ENCODE measurements at places on chromosomes 16 and 17.

DNA sequence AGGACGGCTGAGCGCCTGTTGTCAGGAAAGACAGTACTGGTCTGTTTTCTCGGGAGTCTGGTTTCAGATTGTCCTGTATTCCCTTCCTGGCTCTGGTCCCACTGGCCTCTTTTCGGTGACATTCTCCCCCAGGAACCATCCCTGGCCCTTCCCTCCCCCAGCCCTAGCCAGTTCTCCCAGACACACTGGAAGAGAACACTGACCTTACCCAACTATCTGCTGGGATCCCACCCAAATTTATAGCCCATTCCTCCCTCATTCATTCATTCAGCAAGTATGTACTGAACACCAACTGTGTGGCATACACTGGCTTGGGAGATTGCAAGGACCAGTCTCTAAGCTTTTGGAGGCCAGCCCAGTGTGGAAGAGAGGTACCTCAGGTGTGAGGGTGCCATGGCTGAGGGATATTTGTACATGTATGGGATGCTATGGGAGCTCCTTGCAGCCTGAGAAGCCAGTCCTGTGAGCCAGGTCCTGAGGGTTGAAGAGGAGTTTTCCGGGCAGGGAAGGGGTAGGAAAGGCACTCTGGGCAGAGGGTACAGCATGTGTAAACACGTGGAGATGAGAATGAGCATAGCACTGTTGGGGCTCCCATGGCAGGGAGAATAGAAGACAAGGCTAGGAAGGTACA lies 5.2 kb downstream of the RND2 start:
- no peak for DNase-seq

GRCh38 chr17:39706921-39707337 lies 7.1 kb downstream of the ERBB2 start:
- no peak for DNase-seq

- DNase-seq, result peak; percentile 61
Observed at GRCh38 chr17:68399638-68400403, 57.5 kb downstream of the WIPI1 start.

DNA sequence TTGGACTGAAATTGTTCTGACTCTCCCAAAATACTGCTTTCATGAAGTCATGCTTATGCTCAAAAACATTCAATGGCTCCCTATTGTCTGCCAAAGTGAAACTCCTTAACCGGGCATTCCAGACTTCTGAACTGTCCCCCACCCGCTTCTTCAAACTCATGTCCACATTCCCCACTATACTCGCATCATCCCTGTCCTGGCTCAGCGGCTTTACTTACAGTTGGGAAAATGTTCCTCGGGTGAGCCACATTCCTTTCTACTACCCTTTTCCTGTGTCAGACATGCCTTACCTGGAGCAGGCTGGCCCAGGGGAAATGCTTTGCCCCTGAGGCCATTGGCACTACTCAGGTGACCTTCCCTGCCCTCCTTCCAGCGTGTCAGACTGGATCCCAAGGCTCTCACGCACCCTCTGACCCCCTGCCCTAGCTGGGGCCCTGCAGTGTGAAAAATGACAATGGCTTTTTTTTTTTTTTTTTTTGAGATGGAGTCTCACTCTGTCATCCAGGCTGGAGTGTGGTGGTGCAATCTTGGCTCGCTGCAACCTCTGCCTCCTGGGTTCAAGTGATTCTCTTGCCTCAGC lies 5.3 kb downstream of the CYGB start:
- DNase-seq, result no peak

- DNase-seq, result no peak
Observed at GRCh38 chr16:55660828-55661227, 5.0 kb downstream of the SLC6A2 start.

- DNase-seq, result no peak
Observed at GRCh38 chr17:43983515-43984411, 20.7 kb upstream of the NAGS start.

DNA sequence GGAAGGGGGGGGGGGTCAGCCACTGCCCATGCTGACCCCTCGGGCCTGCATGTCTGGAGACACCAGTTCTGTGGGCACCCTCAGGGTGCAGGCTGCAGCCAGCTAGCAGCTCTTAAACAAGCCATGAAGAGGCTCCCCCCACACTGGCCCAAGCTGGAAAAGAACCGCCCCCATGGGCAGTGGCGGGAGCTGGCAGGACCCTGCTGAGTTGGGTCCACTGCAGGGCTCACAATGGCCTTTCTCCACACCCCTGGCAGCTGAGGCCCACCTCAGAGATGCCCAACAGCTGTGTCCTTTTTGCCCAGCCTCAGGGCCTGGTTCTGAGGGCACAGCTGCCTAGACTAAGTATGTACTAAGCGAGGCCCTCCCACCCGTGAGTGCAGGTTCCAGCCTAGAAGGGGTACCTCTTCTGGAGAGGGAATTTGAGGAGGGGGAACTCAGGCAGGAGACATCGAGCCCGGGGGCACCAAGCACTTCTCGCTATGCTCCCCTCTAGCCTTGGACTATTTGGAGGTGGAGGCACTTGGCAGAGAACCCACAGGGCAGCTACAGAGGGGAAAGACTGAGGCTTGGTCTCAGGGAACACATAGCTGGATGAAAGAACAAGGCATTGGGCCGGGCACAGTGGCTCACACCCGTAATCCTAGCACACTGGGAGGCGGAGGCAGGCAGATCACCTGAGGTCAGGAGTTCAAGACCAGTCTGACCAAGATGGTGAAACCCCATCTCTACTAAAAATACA lies 3.2 kb downstream of the THRA start:
- DNase-seq, result no peak

GRCh38 chr16:68526143-68526781 lies 12.8 kb upstream of the ZFP90 start:
- no peak for DNase-seq

DNA sequence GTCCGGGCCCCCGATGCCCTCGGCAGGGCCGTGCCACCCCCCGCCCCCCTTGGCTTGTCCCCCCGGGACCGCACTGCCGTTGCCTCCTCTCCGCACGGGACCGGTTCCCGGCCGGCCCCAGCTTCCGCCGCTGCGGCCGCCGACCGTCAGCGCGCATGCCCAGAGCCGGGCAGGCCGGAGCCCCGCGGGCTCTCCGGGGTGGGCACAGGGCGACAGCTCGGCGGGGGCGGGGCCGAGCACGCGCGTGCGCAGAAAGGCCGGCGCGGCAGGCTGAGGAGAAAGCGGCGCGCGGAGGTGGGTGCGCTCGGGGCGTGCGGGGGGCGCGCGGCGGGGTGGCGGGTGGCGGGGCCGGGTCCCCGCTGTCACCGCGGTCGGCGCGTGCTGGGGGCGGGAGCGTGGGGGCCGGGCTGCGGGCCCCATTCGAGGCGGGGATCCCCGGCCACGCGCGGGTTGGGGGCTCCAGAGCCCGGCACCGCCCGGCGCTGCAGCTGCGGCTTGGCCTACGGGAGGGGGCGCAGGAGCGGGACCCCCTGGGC lies at the start of gene TBC1D24:
Gene TBC1D24 (plus strand): TSS at position 251 of the 536 bp plus-strand sequence. CDS start 21,022 bp downstream, outside the sequence.
- DNase-seq, result peak; percentile 83

DNA sequence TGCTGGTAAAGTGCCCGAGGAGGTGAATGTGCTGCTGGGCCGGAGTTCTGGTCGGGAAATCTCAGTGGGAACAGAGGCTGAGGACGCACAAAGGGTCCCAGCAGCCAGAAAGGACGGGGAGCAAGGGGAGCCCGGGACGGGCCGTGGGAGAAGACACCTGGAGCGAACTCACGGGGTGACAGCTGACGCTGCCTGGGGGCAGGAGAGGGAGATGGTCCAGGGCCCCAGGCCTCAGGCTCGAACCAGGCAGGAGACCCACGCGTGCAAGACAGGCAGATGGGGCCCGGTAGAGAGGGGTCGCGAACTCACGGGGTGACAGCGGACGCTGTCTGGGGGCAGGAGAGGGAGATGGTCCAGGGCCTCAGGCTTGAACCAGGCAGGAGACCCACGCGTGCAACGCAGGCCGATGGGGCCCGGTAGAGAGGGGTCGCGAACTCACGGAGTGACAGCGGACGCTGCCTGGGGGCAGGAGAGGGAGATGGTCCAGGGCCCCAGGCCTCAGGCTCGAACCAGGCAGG lies 72.9 kb downstream of the METRNL start:
- DNase-seq, result no peak

DNA sequence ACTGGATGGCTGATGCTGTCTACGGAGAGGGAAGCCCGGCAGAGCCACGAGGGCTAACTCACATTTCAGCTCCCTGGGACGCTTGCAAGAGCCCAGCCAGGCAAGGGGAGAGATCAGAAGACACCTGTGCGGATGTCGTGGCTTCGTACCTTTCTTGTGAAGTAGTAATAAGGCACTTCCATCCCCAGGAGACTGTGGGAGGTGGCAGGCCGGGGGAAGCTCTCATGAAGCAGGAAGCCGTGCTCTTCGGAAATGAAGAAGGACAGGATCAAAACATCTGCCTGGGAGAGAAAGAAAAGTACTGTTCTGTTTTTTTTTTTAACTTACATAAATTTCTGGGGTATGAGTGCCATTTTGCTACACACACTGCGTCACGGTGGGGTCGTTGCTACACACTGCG lies 28.4 kb downstream of the TMEM204 start:
- DNase-seq, result no peak

DNA sequence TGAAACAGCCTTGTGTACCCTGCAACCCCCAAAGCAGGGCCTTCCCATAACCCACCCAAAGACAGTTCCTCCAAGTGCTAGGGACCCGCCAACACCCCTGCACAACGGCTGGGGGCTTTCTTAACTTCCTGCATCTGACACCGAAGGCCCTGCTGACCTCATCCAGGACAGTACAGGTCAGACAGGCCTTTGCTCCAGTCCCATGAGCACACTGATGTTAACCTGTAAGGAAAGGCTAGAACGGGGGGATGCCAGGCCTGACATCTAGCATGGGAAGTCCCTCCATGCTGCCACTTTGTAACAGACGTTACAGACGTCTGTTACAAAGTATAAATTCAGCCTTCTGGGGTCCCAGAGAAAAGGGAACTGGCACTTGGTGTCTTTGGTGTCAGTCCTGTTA lies 369.1 kb downstream of the CPPED1 start:
- DNase-seq, result no peak

DNA sequence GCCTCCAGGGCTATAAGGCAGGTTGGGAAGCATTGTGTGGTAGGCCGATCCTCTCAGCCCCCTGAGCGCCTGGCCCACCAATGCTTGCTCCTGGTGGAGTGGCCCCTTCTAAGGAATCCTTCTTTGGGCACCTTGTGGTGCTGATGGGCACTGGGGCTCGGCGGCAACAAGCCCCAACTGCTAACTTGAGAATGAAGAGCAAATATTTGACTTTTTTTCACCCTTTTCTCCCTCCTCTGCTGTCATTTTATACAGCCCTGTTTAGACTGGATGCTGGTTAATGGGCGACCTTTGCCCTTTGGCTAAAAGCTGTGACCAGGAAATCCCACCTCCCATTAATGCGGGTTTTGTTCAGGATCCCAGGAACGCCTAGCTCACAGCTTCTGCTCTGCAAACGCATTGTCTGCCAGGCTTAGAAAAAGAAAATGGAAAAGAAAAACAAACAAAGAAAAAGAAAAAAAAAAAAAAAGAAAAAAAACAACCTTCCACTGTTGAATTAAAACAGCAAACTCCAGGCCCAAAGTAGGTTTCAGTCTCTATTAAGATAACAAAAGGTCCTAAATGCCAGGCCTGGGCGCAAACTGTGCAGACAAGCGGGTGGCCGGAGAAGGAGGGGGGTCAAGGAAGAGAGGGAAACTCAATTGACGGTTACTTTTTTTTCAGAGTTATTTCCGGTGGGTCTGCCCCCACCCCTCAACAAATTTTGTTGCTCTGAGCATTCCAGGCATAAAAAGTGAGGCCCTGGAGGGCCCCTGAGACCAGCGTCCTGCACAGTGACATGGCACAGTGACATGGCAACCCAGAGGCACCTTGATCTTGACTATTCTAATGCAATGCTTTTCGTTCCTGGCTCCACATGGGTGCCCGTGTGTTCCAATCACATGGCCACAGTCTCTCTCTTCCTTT lies 301.4 kb downstream of the MAF start:
- no peak for DNase-seq

GRCh38 chr17:50604513-50604912 lies 30.2 kb upstream of the ABCC3 start:
- peak; percentile 94 for DNase-seq

DNA sequence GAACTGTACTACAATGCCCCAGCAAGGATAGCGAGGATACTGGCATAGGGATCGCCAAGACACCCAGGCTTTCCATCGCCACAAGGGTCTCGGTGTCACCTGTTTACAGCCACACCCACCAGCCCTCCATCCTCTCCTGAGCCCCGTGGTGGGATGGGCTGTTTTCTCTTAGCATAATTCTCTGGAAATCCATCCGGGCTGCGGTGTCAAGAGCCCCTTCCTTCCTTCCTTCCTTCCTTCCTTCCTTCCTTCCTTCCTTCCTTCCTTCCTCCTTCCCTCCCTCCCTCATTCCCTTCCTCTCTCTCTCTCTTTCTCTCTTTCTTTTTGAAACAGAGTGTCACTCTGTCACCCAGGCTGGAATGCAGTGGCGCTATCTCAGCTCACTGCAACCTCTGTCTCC lies 36.0 kb upstream of the BAHCC1 start:
- DNase-seq, result no peak

DNA sequence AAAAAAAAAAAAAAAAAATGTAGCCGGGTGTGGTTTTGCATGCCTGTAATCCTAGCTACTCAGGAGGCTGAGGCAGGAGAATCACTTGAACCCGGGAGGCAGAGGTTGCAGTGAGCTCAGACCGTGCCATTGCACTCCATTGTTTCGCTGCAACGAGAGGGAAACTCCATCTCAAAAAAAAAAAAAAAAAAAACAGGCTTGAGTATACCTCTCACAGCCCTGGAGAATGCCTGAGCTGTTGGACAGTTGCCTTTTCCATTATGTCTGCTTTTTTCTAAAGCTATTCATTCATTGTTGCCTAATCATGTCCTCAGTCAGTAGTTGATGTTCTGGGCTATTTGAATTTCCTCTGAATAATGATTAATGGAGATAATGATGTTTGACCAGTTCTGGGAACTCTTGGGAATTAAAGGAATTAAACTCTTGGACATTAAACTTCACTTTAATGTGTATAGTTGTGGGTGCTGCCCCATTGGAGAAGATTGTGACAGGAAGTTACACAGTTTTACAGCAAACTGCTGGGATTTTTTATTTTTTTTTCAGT lies 11.8 kb downstream of the HMOX2 start:
- DNase-seq, result peak; percentile 87

DNA sequence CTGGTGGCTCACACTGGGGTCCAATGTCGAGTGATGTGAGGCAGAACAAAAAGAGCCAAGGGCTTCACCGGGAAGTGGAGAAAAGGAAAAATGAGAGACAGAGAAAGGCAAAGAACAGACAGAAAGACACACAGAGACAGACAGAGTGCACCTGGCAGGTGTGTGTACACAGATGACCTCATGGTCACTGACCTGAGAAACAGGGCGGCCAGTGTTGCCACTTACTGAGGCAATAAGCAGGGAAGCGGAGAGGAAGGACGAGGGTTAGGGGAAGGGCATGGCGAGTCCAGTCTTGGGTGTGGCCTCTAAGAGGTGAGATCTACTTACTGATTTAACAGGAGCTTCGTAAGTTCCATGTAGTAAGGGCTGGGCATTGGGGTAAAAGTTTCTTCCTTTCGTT lies 7.5 kb downstream of the GINS2 start:
- DNase-seq, result no peak

All from fibroblast of upper back skin (primary cell).